ENCODE measurements at places on chromosomes 6 and 20.
A peak's percentile ranks its signal among the peaks of the same experiment; 100 is the strongest.

GRCh38 chr6:37838219-37838921 is 18.8 kb downstream of the ZFAND3 start:
- no peak for DNase-seq

- DNase-seq, result no peak
These were observed 199.4 kb downstream of the SYNDIG1 start for GRCh38 chr20:24668791-24669190.

- no peak for DNase-seq
These were observed 286.5 kb downstream of the ALDH8A1 start for GRCh38 chr6:134663356-134663755.

GRCh38 chr6:96505363-96505762 is 16.2 kb upstream of the UFL1 start:
- no peak for DNase-seq

- no peak for DNase-seq
These were observed 75.2 kb downstream of the COL21A1 start for GRCh38 chr6:56172144-56172543.

GRCh38 chr6:96301023-96301422 is 220.6 kb upstream of the UFL1 start:
- no peak for DNase-seq

DNA sequence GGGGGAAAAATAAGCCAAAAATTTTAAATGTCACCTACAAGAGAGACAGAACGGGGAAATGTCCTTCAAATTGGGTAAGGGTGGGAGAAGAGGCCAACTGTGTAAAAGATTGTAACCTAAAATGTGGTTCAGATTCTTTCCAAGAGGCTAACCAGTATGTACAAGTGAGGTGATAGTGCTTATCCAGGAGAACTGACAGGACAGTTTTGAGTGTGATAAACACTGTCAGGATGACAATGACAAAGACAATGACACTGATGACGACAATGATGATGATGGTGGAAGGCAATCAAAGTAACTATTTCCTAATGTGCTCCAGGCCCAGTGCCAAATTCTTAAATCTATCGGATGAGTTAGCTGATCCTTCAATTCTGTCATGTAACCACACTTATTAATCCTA is 57.3 kb downstream of the TASP1 start:
- no peak for DNase-seq

- DNase-seq, result no peak
These were observed 14.1 kb downstream of the HUS1B start for GRCh38 chr6:642805-643204.

- peak; percentile 34 for DNase-seq
These were observed 323.3 kb upstream of the NT5E start for GRCh38 chr6:85126485-85127167.

DNA sequence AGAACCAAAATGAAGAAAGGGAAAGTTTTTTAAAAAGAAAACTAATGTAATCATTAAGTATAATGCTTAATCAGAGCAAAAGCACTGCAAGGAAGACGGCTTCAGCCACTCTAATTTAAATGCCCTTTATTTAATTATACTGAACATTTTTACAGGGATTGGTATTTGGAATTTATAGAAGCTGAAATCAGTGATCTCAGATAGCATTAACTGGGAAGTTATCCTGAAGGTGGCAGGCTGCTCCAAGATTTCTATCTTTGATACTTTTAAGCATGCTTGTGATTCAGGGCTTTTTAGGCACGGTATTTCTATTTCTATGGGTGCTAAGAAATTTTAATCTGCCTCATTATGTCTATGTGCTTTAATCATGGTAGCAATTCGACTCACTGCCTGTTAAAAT is 1.3 kb upstream of the NDUFAF4 start:
- DNase-seq, result peak; percentile 46

DNA sequence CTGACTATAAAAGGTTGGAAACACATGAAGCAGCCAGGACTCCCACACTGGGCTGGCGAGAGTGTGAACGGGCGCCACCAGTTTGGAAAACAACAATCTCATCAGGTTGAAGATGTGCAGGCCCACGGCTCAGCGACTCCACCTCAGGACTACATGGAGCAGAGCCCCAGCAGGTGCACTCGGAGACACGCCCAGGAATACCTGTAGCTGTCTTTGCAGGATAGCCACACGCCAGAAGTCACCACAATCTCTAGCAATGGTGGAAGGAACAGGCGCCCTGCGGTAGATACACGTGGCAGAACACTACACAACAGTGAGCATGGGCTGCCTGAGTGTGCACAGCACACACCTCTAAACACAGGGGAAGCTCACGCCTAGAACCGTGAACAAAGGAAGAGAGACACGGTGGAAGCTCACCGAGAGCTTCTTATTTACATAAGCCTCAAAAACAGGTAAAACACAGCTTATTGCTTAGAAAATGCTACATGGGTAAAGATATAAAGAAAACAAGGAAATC is 28.7 kb upstream of the RPS6KA2 start:
- no peak for DNase-seq

DNA sequence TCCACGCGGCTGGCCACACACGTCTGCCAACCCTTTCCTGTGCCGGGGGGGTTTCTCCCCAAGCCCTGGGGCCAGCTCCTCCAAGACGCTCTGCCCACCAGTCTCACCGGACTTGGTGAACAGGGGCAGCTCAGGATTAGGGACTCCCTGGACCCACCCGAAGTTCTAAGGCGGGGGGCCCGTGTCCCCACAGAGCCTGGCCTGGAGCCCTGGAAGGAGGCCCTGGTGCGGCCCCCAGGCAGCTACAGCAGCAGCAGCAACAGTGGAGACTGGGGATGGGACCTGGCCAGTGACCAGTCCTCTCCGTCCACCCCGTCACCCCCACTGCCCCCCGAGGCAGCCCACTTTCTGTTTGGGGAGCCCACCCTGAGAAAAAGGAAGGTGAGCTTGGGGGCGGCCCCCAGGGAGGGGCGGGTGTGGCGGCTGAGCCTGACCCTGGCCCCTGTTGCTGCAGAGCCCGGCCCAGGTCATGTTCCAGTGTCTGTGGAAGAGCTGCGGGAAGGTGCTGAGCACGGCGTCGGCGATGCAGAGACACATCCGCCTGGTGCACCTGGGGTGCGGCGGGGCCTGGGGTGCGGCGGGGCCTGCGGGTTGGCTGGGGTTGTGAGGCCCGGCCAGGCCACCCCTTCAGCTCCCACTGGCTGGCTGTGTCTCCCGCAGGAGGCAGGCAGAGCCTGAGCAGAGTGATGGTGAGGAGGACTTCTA is 2.3 kb downstream of the SLC2A4RG start:
- no peak for DNase-seq

- peak; percentile 54 for DNase-seq
These were observed 112.0 kb downstream of the HFE start for GRCh38 chr6:26199057-26199772.

GRCh38 chr6:122681705-122682104 is 71.5 kb downstream of the PKIB start:
- DNase-seq, result no peak

- no peak for DNase-seq
These were observed 86.5 kb upstream of the TNFAIP3 start for GRCh38 chr6:137780447-137781034.

GRCh38 chr6:31948306-31948705 is 2.4 kb downstream of the CFB start:
- no peak for DNase-seq

DNA sequence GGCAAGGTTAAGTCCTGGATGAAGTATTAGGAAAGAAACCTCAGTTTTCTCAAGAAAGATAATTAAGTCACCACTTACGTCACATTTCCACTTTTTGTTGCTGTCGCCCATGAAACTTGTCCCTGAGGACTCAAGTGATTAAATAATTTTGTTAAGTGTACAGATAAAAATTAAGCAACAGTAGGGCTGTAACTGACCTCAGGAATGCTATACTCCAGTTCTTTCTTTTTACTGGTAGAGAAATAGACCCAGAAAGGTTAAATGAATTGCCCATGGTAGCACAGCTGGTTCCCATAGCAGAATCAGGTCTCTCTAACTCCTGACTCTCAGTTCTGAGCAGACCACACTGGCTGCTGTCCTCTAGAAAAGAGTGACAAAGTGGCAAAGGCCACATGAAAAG is 54.5 kb downstream of the CLIC5 start:
- DNase-seq, result no peak

DNA sequence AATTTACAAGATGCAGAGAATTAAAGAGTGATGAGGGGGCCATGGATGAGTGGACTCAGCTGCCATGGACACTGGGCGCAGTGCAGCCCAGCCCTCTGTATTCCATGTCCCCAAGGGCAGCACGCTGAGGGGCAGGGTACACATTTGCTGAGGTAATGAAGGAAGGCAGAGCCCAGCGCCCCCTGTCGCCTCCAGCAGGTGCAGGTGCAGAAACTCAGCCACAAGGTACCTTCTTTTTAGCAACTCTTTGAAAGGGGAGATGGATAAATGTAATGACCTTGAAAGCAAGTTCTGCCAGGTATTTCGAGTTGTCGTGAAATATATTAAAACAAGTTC is 7.1 kb downstream of the CD93 start:
- DNase-seq, result no peak

GRCh38 chr6:14092316-14092715 is 25.3 kb upstream of the CD83 start:
- no peak for DNase-seq

GRCh38 chr20:34710861-34711574 is 6.9 kb downstream of the TP53INP2 start:
- no peak for DNase-seq

DNA sequence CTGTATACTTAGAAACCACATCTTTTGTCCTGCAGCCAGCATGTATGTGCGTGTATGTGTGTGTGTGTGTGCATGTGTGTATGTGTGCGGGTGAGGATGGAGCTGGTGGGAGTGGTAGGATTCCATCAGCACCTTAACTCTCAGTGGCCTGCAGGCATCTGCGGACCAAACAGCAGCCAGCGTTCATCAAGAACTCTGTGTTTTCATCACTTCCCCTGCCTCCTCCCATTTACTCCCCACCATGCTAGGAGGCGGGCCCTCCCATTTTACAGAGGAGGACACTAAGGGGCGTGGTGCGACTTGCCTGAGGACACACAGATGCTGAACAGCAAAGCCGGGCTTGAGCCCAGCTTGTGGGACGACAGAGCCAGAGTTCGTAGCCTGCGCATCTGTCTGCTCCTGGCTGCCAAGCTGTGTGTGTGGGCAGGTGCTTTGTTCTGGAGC is 8.9 kb downstream of the VSTM2L start:
- no peak for DNase-seq

DNA sequence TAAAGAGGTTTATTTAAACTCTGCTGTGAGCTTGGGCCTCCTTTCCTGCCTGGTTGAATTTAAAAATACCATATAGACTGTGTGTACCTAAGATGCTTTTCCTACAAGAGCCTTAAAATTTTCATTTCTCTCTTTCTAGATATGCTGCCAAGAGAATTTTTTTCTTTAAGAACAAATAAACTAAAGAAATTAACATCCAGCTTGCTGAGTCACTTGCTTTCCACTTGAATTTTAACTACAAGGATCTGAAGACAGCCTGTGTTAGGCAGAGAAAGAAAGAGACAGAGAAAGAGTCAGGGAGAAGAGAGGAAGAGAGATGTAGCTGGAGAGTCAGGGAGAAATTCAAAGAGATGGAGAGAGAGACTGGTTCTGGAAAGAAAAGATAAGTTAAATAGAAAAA is 18.3 kb upstream of the SNAP25 start:
- DNase-seq, result no peak

DNA sequence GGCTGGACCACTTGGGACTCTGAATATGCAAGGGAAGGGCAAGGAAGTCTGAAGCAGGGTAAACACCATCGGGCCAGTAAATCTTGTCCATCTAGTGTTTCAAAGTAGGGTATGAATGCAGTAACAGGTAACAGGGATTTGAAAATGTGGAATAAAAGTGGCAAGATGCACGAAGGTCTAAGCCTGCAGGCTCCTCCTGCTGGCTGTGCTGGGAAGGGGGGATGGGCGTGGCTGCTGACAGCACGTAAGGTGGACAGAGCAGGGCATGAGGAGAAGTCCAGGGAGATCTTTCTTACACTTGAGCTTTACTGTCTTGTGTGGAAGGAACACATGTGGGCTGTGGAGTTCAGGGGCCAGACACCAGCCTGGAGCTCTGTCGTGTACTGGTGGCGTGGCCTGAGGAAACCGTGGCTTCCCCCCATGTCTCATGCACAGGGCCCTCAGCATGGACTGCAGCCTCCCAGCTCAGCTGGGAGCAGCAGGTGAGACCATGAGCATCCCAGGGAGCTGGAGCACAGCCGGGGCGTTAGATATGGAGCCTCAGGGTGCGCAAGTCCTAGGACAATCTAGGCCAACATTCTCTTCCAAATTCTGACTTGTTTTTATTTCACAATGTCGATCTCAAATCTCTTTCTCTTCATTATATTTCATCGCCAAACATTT is 84.5 kb downstream of the SLC22A23 start:
- DNase-seq, result no peak

DNA sequence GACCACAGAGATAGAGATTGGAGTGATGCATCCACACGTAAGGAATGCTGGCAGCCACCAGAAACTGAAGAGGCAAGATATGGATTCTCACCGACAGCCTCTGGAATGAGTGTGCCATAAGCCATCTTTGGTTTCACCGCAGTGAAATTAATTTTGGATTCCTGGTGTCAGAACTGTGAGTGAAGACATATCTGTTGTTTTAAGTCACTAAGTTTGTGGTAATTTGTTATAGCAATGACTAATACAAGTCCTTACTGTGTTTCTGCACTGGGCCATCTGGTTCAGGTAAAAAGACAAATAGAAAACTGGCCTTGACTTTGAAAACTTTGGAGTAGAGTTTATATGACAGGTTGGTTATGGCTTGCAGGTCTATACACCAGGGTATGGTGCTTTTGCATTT is 261.9 kb downstream of the PHF3 start:
- DNase-seq, result no peak

DNA sequence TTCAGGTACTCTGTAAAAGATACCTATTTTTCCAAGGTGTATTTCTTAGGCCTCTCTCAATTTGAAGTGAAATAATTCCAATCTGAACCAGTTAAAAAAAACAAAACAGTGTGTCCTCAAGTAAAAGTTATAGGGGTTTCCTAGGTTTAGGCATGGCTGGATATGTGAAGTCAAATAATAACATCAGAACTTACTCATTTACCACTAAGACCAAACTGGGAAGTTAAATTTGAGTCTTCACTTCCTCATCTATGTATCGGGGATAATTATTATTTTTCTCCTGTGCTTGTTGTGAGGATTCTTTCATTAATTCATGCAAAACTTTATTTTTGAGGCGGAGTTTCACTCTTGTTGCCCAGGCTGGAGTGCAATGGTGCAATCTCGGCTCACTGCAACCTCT is 86.2 kb upstream of the PTPRK start:
- DNase-seq, result no peak

- no peak for DNase-seq
These were observed 6.0 kb upstream of the TRIM26 start for GRCh38 chr6:30219244-30219643.

DNA sequence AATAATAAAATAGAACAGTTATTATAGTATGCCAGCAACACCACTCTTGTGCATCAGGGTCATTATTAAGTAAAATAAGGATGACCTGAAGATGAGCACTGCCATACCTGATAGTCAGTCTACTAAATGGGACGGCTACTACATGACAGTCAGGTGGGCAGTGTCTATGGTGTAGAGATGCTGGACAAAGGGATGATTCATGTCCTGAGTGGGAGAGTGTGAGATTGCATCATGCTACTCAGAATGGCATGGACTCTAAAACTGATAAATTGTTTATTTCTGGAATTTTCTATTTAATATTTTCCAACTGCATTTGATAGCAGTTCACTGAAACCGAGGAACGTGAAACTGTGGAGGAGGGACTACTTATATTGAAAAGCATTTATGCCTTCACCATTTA is 38.8 kb downstream of the SNX9 start:
- DNase-seq, result no peak

Data from tibial nerve (tissue), 4 donors.